ENCODE measurements at places on chromosomes 2 and 18.

- H3K4me1 ChIP-seq, result no peaks in the 10 kb centered on the region
- no peak overlapping the region for H3K4me3 ChIP-seq
- DNase-seq, result no peak
- H3K27me3 ChIP-seq, result no peaks in the 10 kb centered on the region
- H3K36me3 ChIP-seq, result no peaks in the 10 kb centered on the region
Observed at GRCh38 chr2:80719607-80720006, 415.1 kb upstream of the LRRTM1 start.

DNA sequence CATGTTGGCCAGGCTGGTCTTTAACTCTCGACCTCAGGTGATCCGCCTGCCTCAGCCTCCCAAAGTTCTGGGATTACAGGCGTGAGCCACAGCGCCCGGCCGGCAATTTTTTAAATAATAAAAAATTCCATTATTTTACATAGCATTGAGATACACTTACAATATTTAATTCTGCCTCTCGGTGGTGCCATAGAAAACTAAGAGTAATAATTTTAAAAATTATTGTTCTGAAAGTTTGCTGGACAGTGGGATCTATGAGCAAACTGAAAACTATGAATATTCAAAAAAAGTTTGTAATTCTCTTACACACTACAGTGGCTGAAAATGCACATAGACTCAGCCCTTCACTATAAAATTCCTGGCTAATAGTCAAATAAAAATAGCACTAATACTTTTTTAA lies 90.9 kb upstream of the STON1 start:
- H3K36me3 ChIP-seq, result no peaks in the 10 kb centered on the region
- no peak for DNase-seq
- H3K4me1 ChIP-seq, result peaks cover 15% of the 10 kb centered on the region
- no peak overlapping the region for H3K4me3 ChIP-seq
- H3K27me3 ChIP-seq, result no peaks in the 10 kb centered on the region
- H3K27ac ChIP-seq, result no peak overlapping the region

DNA sequence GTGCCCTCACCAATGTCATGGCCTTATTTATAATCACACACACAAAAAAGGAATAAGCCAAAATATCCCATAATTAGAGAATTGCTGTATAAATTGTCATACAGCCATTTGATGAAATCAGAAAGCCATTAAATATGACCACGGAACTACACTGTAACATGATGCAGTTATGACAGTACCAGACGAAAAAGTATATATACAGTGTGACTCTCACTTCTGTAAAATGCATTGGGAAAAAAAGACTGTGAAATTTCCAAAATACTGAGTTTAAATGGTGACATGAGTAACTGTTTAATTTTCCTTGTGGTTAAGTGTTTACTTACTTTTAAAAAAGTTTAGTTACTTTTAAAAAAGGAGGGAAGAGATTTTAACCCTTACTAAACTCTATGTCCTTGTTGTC lies 25.4 kb downstream of the UXS1 start:
- no peaks in the 10 kb centered on the region for H3K27me3 ChIP-seq
- H3K4me1 ChIP-seq, result no peaks in the 10 kb centered on the region
- no peak overlapping the region for H3K27ac ChIP-seq
- no peak for DNase-seq

DNA sequence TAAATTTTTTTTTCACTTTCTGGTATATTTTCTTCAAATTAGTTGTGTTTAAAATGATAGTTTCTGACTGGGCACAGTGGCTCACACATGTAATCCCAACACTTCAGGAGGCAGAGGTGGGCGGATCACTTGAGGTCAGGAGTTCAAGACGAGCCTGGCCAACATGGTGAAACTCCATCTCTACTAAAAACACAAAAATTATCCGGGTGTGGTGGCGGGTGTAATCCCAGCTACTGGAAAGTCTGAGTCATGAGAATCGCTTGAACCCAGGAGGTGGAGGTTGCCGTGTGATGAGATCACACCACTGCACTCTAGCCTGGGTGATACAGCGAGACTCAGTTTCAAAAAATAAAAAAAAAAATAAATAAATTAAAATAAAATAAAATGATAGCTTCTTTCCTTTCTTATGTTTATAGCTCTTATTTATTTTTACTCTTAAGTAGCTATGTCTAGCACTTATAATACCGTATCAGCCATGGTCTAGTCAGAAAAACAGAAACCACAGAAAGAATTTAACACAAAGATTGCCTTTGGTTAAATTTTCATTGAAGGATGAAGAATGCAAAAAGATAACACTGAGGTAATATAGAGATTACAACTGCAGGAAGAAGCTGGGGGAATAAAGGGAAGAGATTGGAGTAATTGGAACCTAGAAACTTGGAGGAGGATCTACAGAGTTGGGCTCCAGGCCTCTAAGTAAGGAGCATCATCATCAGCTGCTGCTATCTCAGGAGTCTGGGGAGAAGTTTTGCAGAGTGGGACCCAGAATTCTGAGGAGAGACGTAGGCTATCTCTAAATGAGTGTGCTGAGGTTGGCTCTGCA lies 54.7 kb upstream of the MBOAT2 start:
- H3K4me1 ChIP-seq, result no peaks in the 10 kb centered on the region
- no peak overlapping the region for H3K4me3 ChIP-seq
- H3K27ac ChIP-seq, result no peak overlapping the region
- no peaks in the 10 kb centered on the region for H3K27me3 ChIP-seq

DNA sequence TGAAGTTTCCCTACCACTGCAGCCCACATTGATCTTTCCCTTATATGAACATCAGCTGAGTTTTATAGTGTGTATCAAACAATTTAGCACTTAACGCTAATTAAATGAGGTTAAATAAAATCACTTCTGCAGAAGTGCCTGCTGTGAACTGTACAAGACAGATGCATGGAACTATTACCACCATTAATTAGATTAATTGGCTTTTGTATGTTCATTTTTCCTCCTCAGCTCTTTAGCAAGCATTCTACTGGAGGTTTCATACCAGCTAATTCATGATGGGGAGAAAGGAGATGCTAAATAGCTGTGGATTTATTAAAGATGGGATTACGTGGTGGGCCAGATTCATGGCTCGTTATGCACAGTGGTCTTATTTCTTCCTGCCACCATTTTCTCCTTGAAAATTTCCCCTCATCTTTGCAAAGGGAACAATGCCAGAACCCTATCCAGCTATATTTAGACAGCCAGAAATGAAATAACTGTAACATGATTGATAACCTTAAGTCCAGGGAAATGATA lies 96.7 kb downstream of the CNTNAP5 start:
- H3K4me1 ChIP-seq, result no peaks in the 10 kb centered on the region
- no peaks in the 10 kb centered on the region for H3K27me3 ChIP-seq
- H3K27ac ChIP-seq, result no peak overlapping the region
- H3K4me3 ChIP-seq, result no peak overlapping the region
- no peaks in the 10 kb centered on the region for H3K36me3 ChIP-seq

- DNase-seq, result no peak
- no peaks in the 10 kb centered on the region for H3K36me3 ChIP-seq
- no peak overlapping the region for H3K27ac ChIP-seq
- H3K4me1 ChIP-seq, result no peaks in the 10 kb centered on the region
- no peak overlapping the region for H3K4me3 ChIP-seq
- no peaks in the 10 kb centered on the region for H3K27me3 ChIP-seq
Observed at GRCh38 chr2:170740660-170741059, 25.5 kb downstream of the SP5 start.

- H3K27me3 ChIP-seq, result no peaks in the 10 kb centered on the region
- H3K36me3 ChIP-seq, result no peaks in the 10 kb centered on the region
- DNase-seq, result no peak
- H3K27ac ChIP-seq, result no peak overlapping the region
Observed at GRCh38 chr2:81647715-81648230, 1343.2 kb upstream of the LRRTM1 start.

GRCh38 chr2:198523710-198524109 lies 719.3 kb downstream of the PLCL1 start:
- no peak for DNase-seq
- no peaks in the 10 kb centered on the region for H3K4me1 ChIP-seq
- H3K4me3 ChIP-seq, result no peak overlapping the region

- H3K27ac ChIP-seq, result no peak overlapping the region
- H3K4me3 ChIP-seq, result no peak overlapping the region
- H3K4me1 ChIP-seq, result peaks cover 30% of the 10 kb centered on the region
Observed at GRCh38 chr2:37477921-37478320, 133.5 kb downstream of the QPCT start.

- H3K4me1 ChIP-seq, result no peaks in the 10 kb centered on the region
- no peak overlapping the region for H3K27ac ChIP-seq
- H3K27me3 ChIP-seq, result no peaks in the 10 kb centered on the region
- no peaks in the 10 kb centered on the region for H3K36me3 ChIP-seq
Observed at GRCh38 chr2:199219551-199219950, 238.2 kb downstream of the SATB2 start.

- no peaks in the 10 kb centered on the region for H3K4me1 ChIP-seq
- H3K36me3 ChIP-seq, result no peaks in the 10 kb centered on the region
- H3K27me3 ChIP-seq, result no peaks in the 10 kb centered on the region
- H3K4me3 ChIP-seq, result no peak overlapping the region
Observed at GRCh38 chr2:109531221-109531620, 82.5 kb downstream of the SEPTIN10 start.

DNA sequence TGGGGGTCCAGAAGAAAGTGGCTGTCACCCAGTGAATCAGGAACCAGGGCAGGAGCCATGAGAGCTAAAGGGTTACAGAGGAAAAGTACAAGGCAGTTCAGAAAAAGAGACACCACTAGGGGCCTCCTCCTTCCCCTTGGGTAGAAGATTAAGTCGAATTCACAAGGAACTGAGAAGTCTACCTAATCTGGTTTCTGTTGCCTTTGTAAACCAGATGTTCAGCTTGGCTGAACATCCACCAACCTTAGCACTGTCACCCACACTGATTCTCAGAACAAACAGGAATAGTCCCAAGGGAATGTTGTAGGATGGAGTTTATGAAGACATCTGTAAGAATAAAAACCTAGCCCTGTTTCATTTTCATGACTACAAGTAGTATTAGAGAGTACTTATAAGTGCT lies 90.4 kb upstream of the NOSTRIN start:
- no peaks in the 10 kb centered on the region for H3K4me1 ChIP-seq
- no peaks in the 10 kb centered on the region for H3K36me3 ChIP-seq
- no peak overlapping the region for H3K27ac ChIP-seq
- no peak for DNase-seq
- H3K4me3 ChIP-seq, result no peak overlapping the region
- H3K27me3 ChIP-seq, result no peaks in the 10 kb centered on the region

DNA sequence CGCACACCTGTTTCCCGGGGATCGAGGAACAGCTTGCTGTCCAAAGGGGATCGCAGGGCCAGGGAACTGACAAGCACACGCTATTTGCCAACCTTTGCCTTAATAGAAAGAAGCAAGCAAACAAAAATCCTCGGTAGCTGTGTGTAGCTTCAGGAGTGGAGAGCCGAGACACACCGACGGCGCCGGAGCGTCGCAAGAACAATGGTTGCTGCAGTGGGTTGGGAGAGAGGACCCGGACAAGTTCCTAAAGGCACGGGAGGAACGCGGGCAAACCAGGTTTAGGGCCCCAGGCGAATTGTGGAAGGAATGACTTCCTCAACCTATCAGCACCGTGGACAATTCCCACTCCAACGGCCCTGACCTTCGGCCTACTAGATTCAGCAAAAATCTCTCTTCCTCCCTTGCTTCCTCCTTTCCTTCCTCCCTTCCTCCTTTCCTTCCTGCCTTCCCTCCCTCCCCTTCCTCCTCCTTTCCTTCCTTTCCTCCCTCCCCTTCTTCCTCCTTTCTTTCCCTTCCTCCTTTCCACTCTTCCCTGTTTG lies 4.9 kb upstream of the NEUROD1 start:
- H3K27me3 ChIP-seq, result peaks cover 8% of the 10 kb centered on the region
- no peak overlapping the region for H3K4me3 ChIP-seq
- no peak overlapping the region for H3K27ac ChIP-seq
- H3K36me3 ChIP-seq, result no peaks in the 10 kb centered on the region
- no peak for DNase-seq

DNA sequence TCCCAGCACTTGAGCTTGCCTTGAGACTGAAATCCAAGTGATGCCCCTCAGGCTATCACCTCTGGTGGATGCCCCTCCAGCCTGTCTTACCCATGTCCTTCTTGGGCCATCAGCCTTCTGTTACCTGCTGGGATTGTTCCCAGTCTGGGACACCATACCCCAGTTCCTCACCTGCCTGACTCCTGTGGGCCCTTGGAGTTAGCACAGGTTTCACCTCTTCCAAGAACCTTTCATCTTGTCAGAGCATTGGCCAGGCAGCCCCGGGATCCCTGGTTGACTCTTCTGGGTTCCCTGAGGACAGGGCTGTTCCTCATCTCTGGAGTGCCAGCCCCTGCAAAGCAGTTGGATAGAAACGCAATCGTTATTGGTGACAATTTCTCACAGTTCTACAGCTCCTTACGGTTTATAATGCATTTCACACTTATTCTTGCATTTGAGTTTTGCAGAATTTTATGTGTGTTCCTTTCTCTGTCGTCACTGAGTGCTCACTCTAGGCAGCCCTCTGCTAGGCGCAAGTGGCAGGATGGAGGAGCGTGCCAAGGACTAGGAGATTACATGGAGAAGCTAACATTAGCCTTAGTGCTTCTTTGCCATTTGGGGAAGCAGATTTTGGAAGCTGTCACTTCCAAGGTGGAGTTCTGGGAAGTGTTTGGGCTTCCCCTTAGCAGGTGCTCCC lies 139.7 kb downstream of the DDX1 start:
- DNase-seq, result no peak
- H3K4me3 ChIP-seq, result no peak overlapping the region
- peaks cover 47% of the 10 kb centered on the region for H3K4me1 ChIP-seq
- no peak overlapping the region for H3K27ac ChIP-seq
- no peaks in the 10 kb centered on the region for H3K27me3 ChIP-seq

DNA sequence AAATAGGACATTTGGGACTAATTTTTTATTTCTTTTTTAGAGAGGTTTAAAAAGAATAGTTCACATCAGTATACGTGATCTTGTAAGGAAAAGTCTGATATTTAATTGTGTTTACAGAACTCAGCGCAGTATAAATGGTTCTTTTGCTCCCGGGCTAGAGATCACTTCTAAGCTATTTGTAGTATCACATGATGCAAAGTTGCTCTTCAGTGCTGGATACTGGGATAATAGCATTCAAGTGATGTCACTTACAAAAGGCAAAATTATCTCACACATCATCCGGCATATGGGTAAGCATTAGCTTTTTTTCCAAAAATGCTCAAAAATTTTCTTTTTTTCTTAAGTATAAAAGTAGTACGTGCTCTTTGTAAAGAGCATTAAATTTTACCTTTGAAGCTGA lies 37.4 kb upstream of the CYP20A1 start:
- no peaks in the 10 kb centered on the region for H3K4me1 ChIP-seq
- no peaks in the 10 kb centered on the region for H3K27me3 ChIP-seq
- peaks cover 26% of the 10 kb centered on the region for H3K36me3 ChIP-seq
- no peak overlapping the region for H3K4me3 ChIP-seq
- H3K27ac ChIP-seq, result no peak overlapping the region

- no peak overlapping the region for H3K27ac ChIP-seq
- no peak overlapping the region for H3K4me3 ChIP-seq
- DNase-seq, result no peak
- no peaks in the 10 kb centered on the region for H3K4me1 ChIP-seq
- H3K36me3 ChIP-seq, result no peaks in the 10 kb centered on the region
- H3K27me3 ChIP-seq, result no peaks in the 10 kb centered on the region
Observed at GRCh38 chr2:8628866-8629209, 53.0 kb upstream of the ID2 start.

GRCh38 chr18:44945888-44946401 lies 265.3 kb downstream of the SETBP1 start:
- DNase-seq, result no peak
- no peaks in the 10 kb centered on the region for H3K27me3 ChIP-seq
- H3K4me3 ChIP-seq, result no peak overlapping the region
- H3K36me3 ChIP-seq, result peaks cover 9% of the 10 kb centered on the region

All from thoracic aorta (tissue), 2 donors.